Trophoblast cell (in vitro differentiated cells and primary cell): ENCODE measurements at places on chromosomes 1 and 21.

DNA sequence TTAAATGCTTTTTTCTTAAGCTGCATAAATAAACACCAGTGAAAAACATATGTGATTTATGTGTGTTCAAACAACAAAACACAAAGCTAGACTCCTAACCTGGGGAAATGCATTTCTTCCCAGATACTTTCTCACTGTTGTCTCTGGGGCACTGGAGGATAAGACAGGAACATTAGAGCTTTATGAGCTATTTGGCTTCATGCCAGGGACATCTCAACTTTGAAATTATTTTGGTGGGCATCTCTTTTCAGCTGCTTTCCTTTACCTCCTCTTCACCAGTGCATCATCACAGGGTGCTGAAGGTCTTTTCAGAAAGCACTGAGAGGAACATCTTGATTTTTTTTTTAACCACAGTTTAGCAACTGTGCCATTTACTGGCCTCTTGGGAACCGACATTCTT, 212.9 kb downstream of the DNM3 start:
- no peaks in the 10 kb centered on the region for H3K27me3 ChIP-seq
- no peaks in the 10 kb centered on the region for H3K4me1 ChIP-seq
- H3K36me3 ChIP-seq, result no peaks in the 10 kb centered on the region
- no peak overlapping the region for H3K27ac ChIP-seq
- H3K4me3 ChIP-seq, result no peak overlapping the region

GRCh38 chr1:225981714-225982113, 17.4 kb downstream of the SDE2 start:
- H3K27ac ChIP-seq, result no peak overlapping the region
- peaks cover 24% of the 10 kb centered on the region for H3K36me3 ChIP-seq
- no peak overlapping the region for H3K4me3 ChIP-seq
- no peaks in the 10 kb centered on the region for H3K27me3 ChIP-seq

GRCh38 chr1:207393610-207394009, 60.5 kb upstream of the CR2 start:
- no peaks in the 10 kb centered on the region for H3K4me1 ChIP-seq
- peak; percentile 76 for DNase-seq
- no peaks in the 10 kb centered on the region for H3K36me3 ChIP-seq
- no peak overlapping the region for H3K27ac ChIP-seq

DNA sequence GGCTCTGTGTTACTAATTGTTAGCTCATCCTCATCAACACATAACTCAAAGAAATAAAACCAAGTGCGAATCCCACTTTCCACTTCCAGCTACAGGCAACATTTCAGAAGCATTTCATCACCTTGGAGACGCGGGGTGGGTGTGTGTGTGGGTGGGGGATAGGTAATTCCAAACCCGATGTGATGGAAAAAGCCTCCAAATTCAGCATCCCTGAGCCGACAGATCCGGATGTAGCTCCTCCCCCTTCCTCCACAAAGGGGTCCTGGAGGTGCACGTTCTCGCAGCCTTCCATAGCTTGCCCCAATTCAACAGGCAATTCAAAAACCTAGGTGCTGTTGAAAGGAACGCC, 486 bp downstream of the HSPA13 start:
- H3K27ac ChIP-seq, result peak overlapping the region; percentile 51
- H3K27me3 ChIP-seq, result no peaks in the 10 kb centered on the region
- peak overlapping the region; percentile 82 for H3K4me3 ChIP-seq
- H3K4me1 ChIP-seq, result no peaks in the 10 kb centered on the region
- H3K36me3 ChIP-seq, result peaks cover 10% of the 10 kb centered on the region

DNA sequence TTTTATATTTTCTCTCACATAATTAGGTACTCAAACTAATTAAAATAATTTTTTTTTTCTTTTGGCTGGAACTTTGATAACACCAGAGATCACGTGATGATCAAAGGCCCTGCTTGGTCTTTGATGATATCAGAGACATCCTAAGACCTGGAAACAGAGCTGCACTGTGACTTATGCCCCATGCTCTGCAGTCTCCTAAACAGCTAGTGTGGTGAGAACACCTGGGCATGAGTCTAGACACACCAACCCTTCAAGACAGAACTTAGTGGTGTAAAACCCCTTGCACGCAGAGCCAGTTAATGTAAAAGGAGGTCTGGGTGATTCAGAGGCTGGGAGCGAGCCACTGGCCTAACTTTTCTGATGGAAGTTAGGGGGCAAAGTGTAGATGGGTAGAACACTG, 70.3 kb downstream of the OMA1 start:
- no peaks in the 10 kb centered on the region for H3K36me3 ChIP-seq
- no peak overlapping the region for H3K4me3 ChIP-seq
- no peak overlapping the region for H3K27ac ChIP-seq
- DNase-seq, result no peak
- H3K27me3 ChIP-seq, result no peaks in the 10 kb centered on the region
